ENCODE measurements at places on chromosomes 2 and 18.

GRCh38 chr2:95113464-95113863 is 8.1 kb downstream of the MRPS5 start:
- H3K36me3 ChIP-seq: peaks cover 40% of the 10 kb centered on the region
- H3K27ac ChIP-seq: no peak overlapping the region
- no peaks in the 10 kb centered on the region for H3K27me3 ChIP-seq
- H3K4me1 ChIP-seq: peaks cover 26% of the 10 kb centered on the region

- H3K36me3 ChIP-seq: no peaks in the 10 kb centered on the region
- no peak overlapping the region for H3K4me3 ChIP-seq
- no peak overlapping the region for H3K27ac ChIP-seq
Measured at GRCh38 chr2:118720866-118721265, 126.6 kb downstream of the EN1 start.

DNA sequence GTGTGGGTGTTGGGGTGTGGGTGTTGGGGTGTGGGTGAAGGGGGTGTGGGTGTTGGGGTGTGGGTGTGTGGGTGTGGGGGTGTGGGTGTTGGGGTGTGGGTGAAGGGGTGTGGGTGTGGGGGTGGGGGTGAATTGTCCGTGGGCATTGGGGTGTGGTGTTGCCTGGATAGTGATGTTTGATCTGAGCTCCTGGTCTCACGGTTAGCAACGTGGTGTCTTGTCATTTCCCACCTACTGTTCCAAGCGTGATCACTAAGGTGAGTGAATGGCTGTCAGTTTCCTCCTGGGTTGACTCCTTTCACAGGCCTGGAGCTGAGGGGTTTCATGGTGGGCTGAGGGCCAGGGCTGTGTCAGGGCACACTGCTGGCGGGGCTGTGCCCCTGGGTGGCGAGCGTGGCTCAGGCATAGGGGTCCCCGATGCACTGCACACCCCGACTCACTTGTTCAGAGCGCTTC is 27.2 kb downstream of the RTP5 start:
- no peak overlapping the region for H3K4me3 ChIP-seq
- no peak for DNase-seq
- no peak overlapping the region for H3K27ac ChIP-seq
- H3K4me1 ChIP-seq: peaks cover 4% of the 10 kb centered on the region

GRCh38 chr2:181566334-181567032 is 90.4 kb downstream of the CERKL start:
- H3K4me1 ChIP-seq: peaks cover 6% of the 10 kb centered on the region
- DNase-seq: no peak
- no peak overlapping the region for H3K4me3 ChIP-seq
- no peaks in the 10 kb centered on the region for H3K36me3 ChIP-seq

GRCh38 chr2:30230497-30231211 is 680 bp upstream of the LBH start:
- H3K36me3 ChIP-seq: peaks cover 22% of the 10 kb centered on the region
- peak overlapping the region; percentile 79 for H3K4me3 ChIP-seq
- H3K27me3 ChIP-seq: peaks cover 13% of the 10 kb centered on the region
- H3K4me1 ChIP-seq: peaks cover 55% of the 10 kb centered on the region

- H3K27me3 ChIP-seq: no peaks in the 10 kb centered on the region
- H3K36me3 ChIP-seq: peaks cover 26% of the 10 kb centered on the region
- H3K27ac ChIP-seq: peak overlapping the region; percentile 94
- H3K4me3 ChIP-seq: peak overlapping the region; percentile 65
- peak; percentile 64 for DNase-seq
Measured at GRCh38 chr2:11753886-11754699, 7.7 kb downstream of the LPIN1 start.

DNA sequence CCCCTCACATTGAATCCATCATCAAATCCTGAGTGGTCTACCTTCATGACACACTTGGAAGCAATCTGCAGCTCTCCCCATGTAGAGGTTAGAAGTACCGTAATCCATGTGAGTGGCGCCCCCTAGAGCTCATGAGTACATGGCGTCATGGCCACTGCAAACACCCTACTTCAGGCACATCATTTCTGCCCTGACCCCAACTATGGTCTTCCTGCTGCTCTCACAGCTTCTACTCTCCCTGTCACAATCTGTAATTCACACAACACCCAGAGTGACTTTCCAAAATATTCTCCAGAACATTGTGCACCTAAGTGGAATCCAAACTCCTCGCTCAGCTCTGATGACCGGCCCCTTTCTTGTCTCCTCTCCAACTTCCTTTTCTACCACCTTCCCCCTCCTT is 141.9 kb downstream of the ANKRD44 start:
- H3K36me3 ChIP-seq: peaks cover 28% of the 10 kb centered on the region
- peak; percentile 74 for DNase-seq

- no peak overlapping the region for H3K4me3 ChIP-seq
- peaks cover 2% of the 10 kb centered on the region for H3K27me3 ChIP-seq
- no peaks in the 10 kb centered on the region for H3K36me3 ChIP-seq
- no peak overlapping the region for H3K27ac ChIP-seq
- no peak for DNase-seq
Measured at GRCh38 chr2:23594460-23594825, 209.5 kb downstream of the KLHL29 start.

DNA sequence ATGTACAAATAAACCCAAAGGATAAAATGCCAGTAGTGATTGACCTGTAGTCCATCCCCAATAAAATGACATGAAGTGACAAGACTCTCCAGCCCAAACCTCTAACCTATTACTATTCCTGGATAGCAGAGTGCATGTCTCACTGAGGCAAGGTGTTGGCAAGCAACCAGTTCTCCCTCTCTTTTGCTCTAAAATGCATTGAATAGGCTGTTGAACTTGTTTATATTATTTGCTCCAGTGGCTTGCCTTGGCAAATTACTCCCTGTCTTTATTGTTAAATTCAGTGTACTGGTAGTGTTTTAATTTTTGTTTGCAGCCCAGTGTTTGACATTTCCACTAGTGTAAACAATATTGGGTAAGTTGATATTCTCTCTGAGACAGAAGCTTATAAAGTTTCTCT is 70.5 kb downstream of the CSRNP3 start:
- no peaks in the 10 kb centered on the region for H3K36me3 ChIP-seq
- peaks cover 3% of the 10 kb centered on the region for H3K27me3 ChIP-seq
- DNase-seq: no peak
- H3K27ac ChIP-seq: no peak overlapping the region

DNA sequence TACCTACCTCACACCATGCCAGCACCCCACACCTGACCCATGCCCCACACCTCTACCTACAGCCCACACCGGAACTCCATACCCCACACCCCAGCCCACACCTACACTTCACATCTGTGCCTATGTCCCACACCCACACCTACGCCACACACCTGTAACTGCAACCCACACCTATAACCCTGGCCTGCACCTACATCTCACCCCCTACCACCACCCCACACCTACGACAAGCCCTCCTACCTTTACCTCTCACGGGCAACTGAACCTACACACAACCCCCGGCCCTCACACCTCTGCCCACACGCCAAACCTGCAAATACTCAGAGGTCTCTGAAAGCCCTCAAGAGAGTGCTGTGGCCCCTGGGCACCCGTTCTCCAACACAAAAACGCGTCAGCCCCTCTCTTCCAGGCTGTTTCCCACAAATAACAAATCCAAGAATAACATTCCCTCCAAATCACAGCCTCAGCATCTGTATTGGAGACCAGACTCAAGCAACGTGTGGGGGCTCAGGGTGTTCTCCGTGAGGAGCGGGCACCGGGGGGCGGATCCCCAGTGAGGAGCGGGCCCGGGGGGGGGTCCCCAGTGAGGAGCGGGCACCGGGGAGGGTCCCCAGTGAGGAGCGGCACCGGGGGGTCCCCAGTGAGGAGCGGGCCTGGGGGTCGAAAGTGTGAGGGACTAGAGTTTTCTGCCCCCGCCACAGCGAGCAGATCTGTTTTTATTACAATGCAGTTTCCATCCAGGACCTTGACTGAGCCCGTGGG is 33.4 kb downstream of the SLC66A2 start:
- DNase-seq: no peak
- H3K27ac ChIP-seq: no peak overlapping the region

DNA sequence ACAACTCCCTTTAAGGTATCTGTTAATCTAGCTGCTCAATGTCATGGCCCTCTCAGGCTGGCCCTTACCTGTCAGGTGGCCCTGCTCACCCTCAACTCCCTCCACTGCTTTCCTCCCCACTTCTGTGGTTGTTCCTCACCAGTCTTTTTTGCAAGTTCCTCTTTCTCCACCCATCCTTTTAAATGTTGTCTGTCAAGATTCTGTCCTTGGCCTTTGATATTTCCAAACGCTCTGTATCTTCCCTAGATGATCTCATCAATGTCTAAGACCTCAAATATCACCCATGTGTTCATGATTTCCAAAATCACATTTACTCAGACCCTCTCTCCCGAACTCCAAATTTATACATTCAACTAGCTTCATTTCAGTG is 3.5 kb downstream of the PTPN2 start:
- H3K36me3 ChIP-seq: peaks cover 29% of the 10 kb centered on the region
- H3K27ac ChIP-seq: peak overlapping the region; percentile 37
- no peak for DNase-seq
- H3K4me1 ChIP-seq: peaks cover 60% of the 10 kb centered on the region

GRCh38 chr2:28271231-28271918 is 121.3 kb upstream of the FOSL2 start:
- H3K4me1 ChIP-seq: peaks cover 66% of the 10 kb centered on the region
- H3K4me3 ChIP-seq: peak overlapping the region; percentile 15
- no peak for DNase-seq
- H3K27me3 ChIP-seq: no peaks in the 10 kb centered on the region

GRCh38 chr2:143668234-143668633 is 539.0 kb downstream of the ARHGAP15 start:
- no peak for DNase-seq
- no peak overlapping the region for H3K4me3 ChIP-seq
- peaks cover 28% of the 10 kb centered on the region for H3K36me3 ChIP-seq
- no peaks in the 10 kb centered on the region for H3K4me1 ChIP-seq
- H3K27me3 ChIP-seq: no peaks in the 10 kb centered on the region

DNA sequence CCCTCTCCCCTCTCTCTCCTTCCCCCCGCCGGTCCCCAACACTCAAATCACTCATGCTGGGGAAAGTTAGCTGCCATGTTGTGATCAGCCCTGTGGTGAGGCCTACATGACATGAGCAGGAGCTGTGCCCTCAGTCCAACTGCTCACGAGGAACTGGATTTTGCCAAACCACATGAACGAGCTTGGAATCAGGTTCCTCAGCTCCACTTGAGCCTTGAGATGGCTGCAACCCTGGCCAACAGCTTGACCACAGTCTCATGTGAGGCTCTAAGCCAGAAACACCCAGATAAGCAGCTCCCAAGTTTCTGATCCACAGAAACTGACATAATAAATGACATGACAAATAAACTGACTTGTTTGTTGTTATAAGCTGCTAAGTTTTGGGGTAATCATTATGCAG is 38.4 kb downstream of the ARL4C start:
- no peak overlapping the region for H3K4me3 ChIP-seq
- peaks cover 56% of the 10 kb centered on the region for H3K36me3 ChIP-seq
- no peak overlapping the region for H3K27ac ChIP-seq
- H3K27me3 ChIP-seq: no peaks in the 10 kb centered on the region
- H3K4me1 ChIP-seq: peaks cover 79% of the 10 kb centered on the region

DNA sequence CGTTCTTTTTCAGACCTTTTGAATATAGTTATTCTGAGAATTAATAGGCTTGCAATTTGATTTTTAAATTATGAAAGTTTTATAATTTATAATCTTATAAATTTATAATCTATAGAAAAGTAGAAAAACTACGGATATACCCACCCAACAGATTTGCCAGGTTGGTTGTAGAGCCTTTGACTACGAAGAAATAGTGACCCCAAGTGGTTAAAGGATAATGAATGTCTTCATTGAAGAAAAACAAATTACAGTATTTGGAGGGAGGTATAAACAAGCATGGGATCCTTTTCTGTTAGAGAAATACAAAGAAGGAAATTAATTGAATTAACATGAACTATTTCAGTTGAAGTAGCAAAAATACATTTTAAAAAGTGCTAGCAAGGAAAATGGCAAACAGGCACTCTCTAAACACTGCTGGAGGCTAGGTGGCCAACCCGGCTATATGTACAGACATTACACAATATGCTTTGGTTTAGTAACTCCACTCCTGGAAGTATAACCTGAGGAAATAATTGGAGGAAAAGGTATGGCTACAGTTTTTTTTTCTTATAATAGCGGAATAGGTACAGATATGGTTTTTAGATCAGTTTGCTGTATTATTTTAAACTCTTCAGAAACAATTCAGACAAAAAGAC is 110.9 kb downstream of the MIB1 start:
- DNase-seq: no peak
- H3K27ac ChIP-seq: no peak overlapping the region
- peaks cover 14% of the 10 kb centered on the region for H3K4me1 ChIP-seq
- H3K36me3 ChIP-seq: peaks cover 7% of the 10 kb centered on the region
- H3K27me3 ChIP-seq: no peaks in the 10 kb centered on the region
- H3K4me3 ChIP-seq: no peak overlapping the region
